ENCODE measurements at places on chromosomes 11 and 22.

DNA sequence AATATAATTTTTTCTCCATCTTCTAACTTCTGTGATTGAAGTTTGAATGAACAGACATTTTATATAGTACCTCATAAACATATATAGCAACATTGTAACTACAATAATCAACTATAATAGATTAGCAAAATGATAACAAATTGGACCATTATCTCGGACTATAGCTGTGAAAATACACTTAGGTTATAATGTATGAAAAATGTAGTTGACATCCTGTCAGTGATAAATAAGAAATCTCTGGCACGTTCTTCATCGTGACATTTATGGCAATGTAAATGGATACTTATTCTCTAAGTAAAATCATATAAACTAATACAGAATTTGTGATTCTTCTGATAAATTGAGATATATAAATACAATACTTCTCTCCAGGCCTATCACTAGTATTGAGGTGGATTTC lies 333.3 kb downstream of the GUCY1A2 start:
- no peak for DNase-seq

- DNase-seq, result no peak
Observed at GRCh38 chr22:26927821-26928220, 270.4 kb downstream of the MIAT start.

- DNase-seq, result no peak
Observed at GRCh38 chr11:94873916-94874540, 99.3 kb downstream of the CWC15 start.

GRCh38 chr22:30191040-30191701 lies 55.4 kb downstream of the LIF start:
- DNase-seq, result no peak

GRCh38 chr22:22925805-22926369 lies 38.3 kb downstream of the IGLL5 start:
- no peak for DNase-seq

DNA sequence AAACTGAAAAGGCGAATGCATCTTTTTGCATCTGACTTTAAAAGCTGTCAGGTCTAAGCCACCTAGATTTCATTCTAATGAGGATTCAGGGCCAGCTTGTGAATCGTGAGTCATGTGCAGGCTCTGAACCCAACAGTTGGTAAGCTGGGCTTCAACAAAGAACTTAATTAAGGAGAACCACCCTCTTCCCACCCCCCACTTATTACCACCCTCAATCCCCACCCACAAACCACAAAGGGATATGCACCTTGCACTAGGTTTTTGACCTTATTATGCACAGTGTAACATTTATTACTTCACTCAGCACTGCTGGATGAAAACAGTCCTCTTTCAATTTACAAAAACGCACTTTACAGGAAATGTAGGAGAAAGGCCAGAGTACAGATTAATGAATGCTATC lies 94.1 kb upstream of the LIN7C start:
- no peak for DNase-seq

DNA sequence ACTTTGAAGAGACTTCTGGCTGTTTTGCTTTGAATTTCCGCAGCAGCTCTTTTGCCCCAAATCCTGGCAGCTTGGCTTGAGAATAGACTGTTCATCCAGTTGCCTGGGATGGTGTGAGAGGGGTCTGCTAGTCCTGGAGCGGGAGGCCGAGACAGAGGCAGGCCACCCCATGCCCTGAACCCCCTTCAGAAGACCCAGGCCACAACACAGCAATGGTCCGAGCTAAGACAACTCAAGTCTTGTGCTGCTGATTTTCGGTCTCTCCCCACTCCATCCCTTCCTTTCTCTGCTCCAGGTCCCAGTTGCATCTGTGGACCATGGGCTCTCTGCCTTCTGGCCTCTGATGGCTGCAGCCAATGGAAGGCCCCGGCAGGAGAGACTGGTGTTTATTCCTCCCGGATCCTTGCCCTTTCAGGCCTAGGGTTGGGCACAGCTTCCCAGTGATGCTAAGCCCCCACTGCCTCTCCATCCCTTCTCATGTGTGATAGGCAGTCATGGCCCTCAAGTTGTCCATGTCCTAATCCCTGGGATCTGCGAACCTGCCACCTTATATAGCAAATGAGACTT lies 31.9 kb upstream of the TP53I11 start:
- DNase-seq, result no peak

GRCh38 chr11:2691991-2692875 lies 7.6 kb downstream of the KCNQ1OT1 start:
- DNase-seq, result no peak

GRCh38 chr22:48403521-48404403 lies 1423.9 kb downstream of the BRD1 start:
- no peak for DNase-seq

GRCh38 chr22:41226723-41227655 lies 13.7 kb downstream of the CHADL start:
- DNase-seq, result peak; percentile 63

GRCh38 chr22:37309211-37310074 lies 27.1 kb downstream of the CYTH4 start:
- no peak for DNase-seq

DNA sequence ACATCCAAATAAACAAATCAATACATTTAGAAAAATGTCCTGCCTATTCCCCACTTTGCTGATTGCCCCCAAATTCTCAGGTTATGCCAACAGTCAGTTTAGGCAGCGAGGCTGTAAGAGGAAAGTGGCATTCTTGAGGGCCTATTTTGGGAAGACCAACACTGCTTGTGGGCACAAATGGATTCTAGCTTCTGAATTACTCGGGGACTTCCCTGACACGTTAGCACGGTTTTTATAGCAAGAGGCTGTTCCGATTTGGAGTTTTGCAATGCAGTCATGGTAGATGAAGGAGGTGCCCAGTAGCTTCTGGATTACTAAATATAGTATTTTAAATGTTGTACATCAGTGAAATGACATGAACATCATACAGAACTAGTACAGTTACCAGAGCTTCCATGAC lies 13.1 kb downstream of the RCN1 start:
- no peak for DNase-seq

DNA sequence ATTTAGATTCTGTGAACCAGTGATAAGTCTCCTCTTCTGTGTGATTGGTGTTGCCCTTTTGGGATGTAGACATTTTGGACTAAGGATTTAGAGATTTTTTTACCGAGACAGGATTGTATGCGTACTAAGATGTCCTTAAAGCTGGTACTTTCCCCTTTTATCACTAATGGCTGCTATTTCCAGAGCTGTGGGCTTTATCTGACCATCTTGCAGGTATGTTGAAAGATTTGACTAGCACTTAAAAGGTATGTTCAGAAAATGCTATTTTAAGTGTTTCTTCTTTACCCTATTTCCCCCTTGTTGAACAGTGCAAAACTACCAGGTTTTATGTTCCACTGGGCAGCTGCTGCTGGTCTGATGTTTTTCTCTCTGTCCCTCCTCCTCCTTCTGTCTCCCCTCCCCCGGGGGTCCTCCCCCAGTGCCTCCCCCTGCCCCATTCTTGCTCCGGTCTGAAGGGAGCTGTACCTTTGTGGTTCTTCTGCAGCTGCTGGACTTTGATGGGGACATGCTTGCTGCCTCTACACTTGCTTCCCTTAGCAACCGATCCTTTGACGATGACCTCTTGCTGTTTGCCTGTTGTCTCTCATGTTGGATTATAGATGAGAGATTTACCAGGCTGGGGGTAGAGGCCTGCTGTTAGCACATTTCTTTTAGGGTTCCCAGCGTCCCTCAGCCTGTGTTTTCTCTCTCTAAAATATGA lies 59.6 kb downstream of the ZNRF3 start:
- DNase-seq, result no peak

GRCh38 chr22:39214383-39215069 lies 30.3 kb downstream of the PDGFB start:
- DNase-seq, result no peak

GRCh38 chr11:33716243-33716642 lies 15.6 kb upstream of the C11orf91 start:
- no peak for DNase-seq

- no peak for DNase-seq
Observed at GRCh38 chr11:116294630-116295029, 478.2 kb downstream of the BUD13 start.

- peak; percentile 33 for DNase-seq
Observed at GRCh38 chr11:77071671-77072605, 5.2 kb downstream of the CAPN5 start.

- no peak for DNase-seq
Observed at GRCh38 chr11:47234669-47235100, 13.9 kb downstream of the ACP2 start.

DNA sequence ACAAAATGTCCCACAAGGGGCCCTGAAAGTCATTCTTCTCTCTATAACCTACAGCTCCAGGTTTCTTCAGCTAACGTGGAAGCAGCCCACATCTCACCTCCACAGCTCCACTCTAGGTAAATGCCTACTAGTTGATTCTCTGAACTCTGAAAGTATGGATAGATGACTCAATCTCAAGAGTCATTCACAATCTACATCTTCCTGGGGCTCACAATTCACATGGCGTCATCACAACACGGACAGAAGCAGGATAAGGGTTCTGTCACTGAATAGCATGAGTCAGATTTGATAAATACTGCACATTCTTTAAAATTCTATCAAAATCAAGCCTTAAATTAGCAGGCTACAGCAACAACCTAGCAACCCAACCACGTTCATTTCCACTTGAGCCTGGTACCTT lies 96.3 kb downstream of the PLEKHA7 start:
- no peak for DNase-seq

DNA sequence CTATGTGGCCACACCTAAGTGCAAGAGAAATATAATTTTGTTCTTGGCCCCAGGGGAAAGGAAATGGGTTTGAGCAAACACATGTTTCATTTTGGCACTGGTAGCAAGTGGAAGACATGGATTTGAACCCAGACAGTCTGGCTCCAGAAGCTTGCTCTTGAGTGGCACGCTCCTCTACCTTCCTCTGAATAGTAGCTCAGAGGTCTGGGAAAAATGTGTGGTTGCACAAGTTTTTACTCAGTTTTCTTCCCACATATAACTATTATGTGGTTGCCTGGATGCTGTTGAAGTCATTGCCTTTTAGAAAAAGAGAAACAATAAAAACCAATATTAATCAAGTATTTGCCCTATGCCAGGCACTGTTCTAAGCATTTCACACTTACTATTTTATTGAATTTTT lies 16.3 kb downstream of the PARVA start:
- DNase-seq, result no peak

- DNase-seq, result no peak
Observed at GRCh38 chr22:28557184-28557583, 122.5 kb downstream of the TTC28 start.

- DNase-seq, result no peak
Observed at GRCh38 chr22:43044290-43044712, 29.4 kb upstream of the PACSIN2 start.

DNA sequence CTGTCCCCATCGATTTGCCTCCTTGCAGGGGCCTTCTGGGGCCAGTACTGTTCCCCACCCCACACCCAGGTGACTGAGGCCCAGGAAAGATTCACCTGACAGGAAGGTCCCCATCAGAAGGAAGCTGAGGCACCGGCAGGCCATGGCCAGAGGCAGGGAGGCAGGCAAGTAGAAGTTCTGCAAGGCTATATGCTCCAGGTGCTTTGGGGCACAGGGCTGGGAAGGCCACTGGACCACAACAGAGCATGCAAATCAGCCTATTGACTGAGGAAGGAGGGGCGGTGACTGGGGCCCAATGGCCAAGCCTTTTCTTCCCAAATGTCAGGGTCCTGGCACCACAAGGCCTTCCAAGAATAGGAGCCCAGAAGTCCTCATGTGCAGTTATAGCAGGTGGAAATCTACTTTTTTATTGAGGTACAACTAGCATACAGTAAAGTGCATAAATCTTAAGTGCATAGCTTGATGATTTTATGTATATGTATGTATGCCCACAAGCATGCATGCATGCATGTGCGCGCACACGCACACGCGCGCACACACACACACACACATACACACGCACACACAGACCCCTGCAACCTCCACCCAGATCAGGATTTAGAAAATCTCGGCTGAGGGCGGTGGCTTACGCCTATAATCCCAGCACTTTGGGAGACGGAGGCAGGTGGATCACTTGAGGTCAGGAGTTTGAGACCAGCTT lies at the start of gene VPREB3:
TSS of gene VPREB3 (minus strand) at position 206 of the 700 bp plus-strand sequence. CDS start at position 144, 62 bp downstream.
- no peak for DNase-seq

DNA sequence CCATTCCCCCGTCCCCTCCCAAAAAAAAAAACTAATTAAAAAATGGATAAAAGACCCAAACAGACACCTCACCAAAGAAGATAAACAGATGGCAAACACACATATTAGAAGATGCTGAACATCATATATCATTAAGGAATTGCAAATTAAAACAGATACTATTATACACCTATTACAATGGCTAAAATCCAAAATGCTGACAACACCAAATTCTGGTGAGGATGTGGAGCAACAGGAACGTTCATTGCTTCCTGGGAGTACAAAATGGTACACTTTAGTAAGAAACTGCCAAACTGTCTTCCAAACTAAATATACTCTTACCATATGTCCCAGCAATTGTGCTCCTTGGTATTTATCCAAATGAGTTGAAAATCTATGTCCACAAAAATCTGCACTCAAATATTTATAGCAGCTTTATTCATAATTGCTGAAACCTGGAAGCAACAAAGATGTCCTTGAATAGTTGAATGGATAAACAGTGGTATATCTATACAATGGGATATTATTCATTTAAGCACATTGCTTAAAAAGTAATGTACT lies 19.9 kb downstream of the NAGA start:
- DNase-seq, result no peak

DNA sequence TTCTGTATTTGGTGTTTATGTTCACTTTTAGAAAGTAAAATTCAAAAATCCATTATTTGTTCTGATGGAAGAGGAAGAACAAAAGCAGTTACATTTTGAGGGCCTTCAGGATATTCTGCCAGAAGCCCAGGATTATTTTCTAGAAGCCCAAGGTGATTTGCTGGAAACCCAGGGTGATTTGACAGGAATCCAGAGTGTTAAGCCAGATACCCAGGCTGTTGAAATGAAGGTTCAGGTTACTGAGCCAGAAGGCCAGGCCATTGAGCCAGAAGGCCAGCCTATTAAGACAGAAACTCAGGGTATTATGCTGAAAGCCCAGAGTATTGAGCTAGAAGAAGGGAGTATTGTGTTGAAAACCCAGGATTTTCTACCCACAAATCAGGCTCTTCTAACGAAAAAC lies 33.1 kb downstream of the CCDC15 start:
- DNase-seq, result no peak

GRCh38 chr22:44537015-44537414 lies 39.0 kb upstream of the RTL6 start:
- no peak for DNase-seq

DNA sequence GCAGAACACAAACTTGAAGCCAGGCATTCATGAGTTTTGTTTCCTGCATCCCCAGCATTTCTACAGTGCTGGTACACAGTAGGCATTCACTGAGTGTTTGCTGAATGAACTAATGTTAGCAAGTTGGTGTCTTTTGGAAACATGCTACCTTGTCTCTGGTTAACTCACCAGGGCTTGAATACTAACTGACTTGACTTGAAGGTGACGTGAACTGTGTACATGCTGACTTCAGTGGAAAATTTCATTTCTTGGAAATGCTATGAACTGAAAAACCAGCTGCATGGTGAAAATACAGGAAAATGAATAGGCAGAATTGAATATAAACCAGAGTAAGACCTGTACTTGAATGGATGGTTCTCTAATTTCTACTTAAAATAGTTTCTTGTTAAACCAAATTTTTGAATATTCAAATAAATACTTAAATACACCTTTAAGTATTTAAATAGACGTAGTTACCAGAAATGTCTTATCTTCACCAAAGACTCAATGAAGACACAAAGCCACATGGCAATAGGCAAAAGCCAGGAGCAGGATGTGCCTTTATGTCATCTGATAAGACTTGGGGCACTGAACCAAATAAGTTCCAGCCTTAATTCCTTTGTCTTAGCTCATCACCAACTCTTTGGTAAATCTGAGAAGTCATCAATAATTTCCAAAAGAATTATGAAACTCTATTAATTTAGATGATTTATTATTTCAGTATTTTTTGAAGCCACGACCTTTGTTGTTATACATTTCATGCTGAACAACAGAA lies 39.7 kb upstream of the POU2AF2 start:
- DNase-seq, result no peak

Data from Right ventricle myocardium superior (tissue), 1 donor.